CD4-positive, CD25-positive, alpha-beta regulatory T cell (primary cell): ENCODE measurements at places on chromosomes 3 and 15. TPM values are rescaled to one million over a fixed set of nuclear protein-coding genes. Genes with fewer than 3 reads are reported as not detected.

LIPC gene
- 0.99 TPM for total RNA-seq

SLC27A2 gene
- 1.2 TPM for total RNA-seq

PRKCD gene
- total RNA-seq = 33.6 TPM

GOLGA8S gene
- total RNA-seq = not detected
